Right forelimb (tissue), 1 donor: ENCODE measurements at places on chromosomes 6 and 20.

DNA sequence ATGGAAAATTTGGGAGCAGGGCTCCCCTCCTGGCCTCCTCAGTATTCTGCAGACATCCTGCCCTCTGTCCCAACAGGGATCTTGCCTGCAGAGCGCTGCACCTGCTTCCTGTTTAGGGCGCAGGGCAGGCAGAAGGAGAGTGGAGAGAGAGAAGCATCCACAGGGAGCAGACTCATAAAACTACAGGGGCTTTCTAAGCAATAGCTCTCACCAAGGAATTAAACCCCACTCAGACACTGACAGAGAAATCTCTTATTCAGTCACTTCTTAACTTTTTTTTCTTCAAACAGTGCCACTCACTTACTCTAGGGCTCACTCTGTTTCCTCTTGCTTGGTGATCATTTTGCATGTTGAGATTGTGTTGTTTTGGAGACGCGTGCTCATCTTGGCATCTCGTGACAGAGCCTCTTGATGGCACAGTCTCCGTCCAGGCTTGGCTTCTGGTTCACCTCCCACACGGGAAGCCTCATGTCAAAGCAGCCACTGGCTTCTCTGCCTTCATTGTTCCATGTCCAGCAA lies 153.1 kb upstream of the INSM1 start:
- no peak for DNase-seq

DNA sequence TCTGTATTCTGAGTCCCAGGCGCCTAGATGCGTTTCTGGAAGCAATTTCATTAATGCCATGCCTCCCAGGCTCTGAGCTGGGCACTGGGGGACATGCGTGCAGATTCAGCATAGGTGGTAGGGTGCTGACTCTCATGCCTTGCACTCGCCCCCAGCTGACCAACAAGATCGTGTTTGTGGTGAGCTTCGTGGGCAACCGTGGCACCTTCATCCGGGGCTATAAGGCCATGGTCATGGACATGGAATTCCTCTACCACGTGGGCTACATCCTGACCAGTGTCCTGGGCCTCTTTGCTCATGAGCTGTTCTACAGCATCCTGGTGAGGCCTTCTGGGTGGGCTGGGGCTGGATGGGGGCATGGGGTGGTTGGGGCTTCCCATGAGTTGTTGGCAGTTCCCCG lies 21.6 kb downstream of the UQCC2 start:
- DNase-seq = no peak

- peak; percentile 63 for DNase-seq
These were observed 936 bp downstream of the ZDHHC14 start for GRCh38 chr6:157381631-157382621.

- no peak for DNase-seq
These were observed 114.4 kb downstream of the SLC23A2 start for GRCh38 chr20:4886771-4887527.

GRCh38 chr20:53405139-53405538 lies 188.5 kb downstream of the ZNF217 start:
- DNase-seq = no peak

- DNase-seq = no peak
These were observed 125.7 kb downstream of the CRYBG1 start for GRCh38 chr6:106486236-106486635.

- no peak for DNase-seq
These were observed 7.3 kb downstream of the PEDS1 start for GRCh38 chr20:50146214-50146613.

DNA sequence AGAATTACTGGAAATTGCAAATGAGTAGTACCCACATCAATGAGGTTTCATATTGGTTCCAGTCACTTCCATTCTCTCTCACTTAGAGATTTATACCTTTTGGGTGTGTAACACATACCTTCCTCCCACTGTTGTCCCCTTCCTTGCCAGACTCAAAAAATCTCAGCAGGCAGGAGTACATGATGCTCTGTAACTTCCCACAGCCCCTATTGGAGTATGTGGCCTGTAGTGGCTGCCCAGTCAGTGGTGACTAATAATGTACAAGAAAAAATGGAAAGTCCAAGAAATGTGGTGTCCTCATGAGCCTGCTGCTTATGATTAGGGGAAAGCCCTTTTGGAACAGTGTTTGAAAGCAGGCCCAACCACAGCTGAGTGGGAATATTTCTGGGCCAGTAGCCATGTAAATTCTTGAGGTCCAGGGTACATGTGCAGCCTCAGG lies 312.0 kb downstream of the ZFAND3 start:
- DNase-seq = peak; percentile 59

- DNase-seq = no peak
These were observed at the start of gene ALDH8A1 for GRCh38 chr6:134949927-134950326. ALDH8A1 (minus strand) TSS chr6:134950101; CDS start chr6:134950053, 48 bp downstream.

GRCh38 chr6:83824388-83824801 lies 28.8 kb upstream of the RIPPLY2 start:
- no peak for DNase-seq

GRCh38 chr6:67073938-67074337 lies 1366.9 kb upstream of the EYS start:
- no peak for DNase-seq

GRCh38 chr20:1827510-1827973 lies 67.7 kb upstream of the SIRPA start:
- DNase-seq = no peak
